ENCODE measurements at places on chromosomes 3 and 15.

DNA sequence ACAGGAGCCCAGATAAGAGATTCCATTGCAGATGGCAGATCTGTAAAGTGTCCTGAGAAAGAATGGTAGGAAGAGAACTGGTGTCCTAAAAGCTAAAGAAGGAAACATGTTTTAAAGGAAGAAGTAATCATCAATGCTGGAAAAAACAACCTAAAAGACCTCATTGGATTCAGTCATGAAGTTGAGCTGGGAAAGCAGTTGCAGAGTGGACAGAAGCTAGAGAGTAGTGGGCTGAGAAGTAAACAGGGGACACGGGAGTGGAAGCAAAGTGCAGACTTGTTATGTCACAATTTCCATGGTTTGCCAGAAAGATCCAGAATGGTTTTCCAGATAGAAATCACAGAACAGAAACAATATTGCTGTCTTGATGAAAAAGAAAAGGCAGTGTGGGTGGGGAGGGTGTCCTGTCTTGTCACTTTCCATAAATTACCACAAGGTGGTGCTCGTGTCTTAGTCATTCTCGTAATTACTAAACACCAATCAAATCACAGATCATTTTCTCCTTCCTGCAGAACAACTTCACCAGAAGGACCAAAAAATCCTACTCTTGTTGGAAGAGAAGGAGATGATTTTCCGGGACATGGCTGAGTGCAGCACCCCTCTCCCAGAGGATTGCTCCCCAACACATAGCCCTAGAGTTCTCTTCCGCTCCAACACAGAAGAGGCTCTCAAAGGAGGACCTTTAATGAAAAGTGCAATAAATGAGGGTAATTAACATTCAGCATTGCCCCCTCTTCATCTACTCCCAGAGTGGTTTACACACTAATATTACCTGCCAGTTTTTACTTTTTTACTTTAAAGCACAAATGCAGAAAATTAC, 64.5 kb downstream of the KLHL25 start:
- DNase-seq: peak; percentile 41

- DNase-seq: no peak
These were observed 65.1 kb downstream of the SLC12A8 start for GRCh38 chr3:125147491-125147820.

GRCh38 chr3:149342413-149343380, 9.3 kb upstream of the TM4SF18 start:
- DNase-seq: no peak

- DNase-seq: no peak
These were observed 90.6 kb upstream of the MYZAP start for GRCh38 chr15:57500979-57501576.

- DNase-seq: no peak
These were observed 155.5 kb upstream of the TMC3 start for GRCh38 chr15:81529481-81529880.
